Lung (tissue), 17 donors: ENCODE measurements at places on chromosomes 2 and 18. TPM values are rescaled to one million over a fixed set of nuclear protein-coding genes. Genes with fewer than 3 reads are reported as not detected.

- DNase-seq: no peak
Measured at GRCh38 chr2:54783349-54783748, 59.9 kb downstream of the EML6 start.

Gene MGAT4A
- 40.2 TPM for total RNA-seq

GRCh38 chr2:157843935-157844334 lies 32.2 kb downstream of the ACVR1 start:
- no peak for DNase-seq

- DNase-seq: peak; percentile 54
Measured at GRCh38 chr2:204024503-204024902, 87.9 kb downstream of the ICOS start.

Gene LOXL3
- 5.9 TPM for total RNA-seq

DNA sequence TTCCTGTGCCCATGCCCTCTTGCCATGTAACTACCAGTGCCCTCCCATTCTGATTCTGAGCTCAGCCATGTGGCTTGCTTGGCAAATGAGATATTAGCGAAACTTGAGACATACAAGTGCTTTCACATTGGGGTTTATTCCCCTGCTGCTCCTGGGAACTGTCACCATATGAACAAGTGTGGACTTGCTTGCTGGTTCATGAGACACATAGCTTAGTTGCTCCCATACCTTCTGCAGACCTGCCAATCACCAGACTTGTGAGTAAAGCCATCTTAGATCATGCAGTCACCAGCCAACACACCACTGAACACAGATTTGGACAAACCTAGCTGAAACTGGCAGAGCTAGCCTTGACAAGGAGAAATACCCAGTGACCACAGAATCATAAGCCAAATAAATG lies 155.1 kb downstream of the SS18 start:
- no peak for DNase-seq

Gene GFPT1
- total RNA-seq: 72.6 TPM

GRCh38 chr2:189862751-189863150 lies 78.5 kb downstream of the PMS1 start:
- DNase-seq: no peak
